NCI-H524 (cell line): ENCODE measurements at places on chromosomes 3 and 15.
A peak's percentile ranks its signal among the peaks of the same experiment; 100 is the strongest.

DNA sequence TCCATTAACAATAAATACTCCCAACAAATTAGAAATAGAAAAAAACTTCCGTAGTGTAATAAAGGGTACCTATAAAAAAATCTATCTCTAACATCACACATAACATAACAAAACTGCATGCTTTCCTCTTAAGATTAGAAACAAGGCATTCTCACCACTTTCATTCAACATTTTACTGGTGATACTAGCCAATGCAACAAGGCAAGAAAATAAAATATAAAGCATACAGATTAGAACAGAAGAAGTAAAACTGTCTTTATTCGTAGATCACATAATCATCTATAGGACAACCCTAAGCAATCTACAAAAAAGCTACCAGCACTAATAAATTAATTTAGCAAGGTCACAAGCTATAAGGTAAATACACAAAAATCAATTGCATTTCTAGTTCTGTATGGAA is 107.1 kb downstream of the PLD1 start:
- DNase-seq: no peak

DNA sequence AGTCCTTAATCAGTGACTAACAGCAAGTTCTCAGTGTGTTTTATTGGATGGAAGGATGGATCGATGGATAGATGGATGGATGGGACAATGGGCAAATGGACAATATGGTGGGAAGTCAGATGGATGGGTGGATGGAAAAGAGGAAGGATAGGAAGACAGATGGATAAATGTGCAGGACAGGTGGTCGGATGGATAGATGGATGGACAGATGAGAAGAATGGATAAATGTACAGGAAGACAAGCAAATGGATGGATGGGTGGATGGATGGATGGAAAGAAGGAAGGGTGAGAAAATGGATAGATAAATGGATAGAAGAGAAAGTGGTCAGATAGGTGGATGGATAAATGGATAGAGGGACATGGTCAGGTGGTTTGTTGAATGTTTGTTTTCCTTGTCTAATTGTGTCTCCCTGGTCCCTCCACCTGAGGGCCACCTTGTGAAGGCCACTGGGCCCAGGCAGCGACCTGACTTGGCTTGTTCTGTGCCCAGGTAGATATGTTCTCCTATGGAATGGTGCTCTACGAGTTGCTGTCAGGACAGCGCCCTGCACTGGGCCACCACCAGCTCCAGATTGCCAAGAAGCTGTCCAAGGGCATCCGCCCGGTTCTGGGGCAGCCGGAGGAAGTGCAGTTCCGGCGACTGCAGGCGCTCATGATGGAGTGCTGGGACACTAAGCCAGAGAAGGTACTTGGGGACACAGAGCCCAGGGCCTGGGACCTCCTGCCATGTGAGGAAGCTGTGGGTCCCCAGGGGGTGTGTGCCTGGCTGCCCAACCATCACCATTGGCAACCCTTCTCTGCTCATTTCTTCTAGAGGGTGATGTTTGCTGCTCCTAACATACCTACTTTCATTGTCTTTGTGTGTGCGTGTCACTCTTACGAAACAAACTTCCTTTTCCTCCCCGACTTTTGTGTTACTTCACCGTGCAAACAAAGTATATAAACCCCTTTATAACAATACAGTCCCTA is 137.5 kb downstream of the LRRK1 start:
- DNase-seq: no peak

- DNase-seq: no peak
Measured at GRCh38 chr3:142614059-142614626, 17.9 kb downstream of the PLS1 start.

DNA sequence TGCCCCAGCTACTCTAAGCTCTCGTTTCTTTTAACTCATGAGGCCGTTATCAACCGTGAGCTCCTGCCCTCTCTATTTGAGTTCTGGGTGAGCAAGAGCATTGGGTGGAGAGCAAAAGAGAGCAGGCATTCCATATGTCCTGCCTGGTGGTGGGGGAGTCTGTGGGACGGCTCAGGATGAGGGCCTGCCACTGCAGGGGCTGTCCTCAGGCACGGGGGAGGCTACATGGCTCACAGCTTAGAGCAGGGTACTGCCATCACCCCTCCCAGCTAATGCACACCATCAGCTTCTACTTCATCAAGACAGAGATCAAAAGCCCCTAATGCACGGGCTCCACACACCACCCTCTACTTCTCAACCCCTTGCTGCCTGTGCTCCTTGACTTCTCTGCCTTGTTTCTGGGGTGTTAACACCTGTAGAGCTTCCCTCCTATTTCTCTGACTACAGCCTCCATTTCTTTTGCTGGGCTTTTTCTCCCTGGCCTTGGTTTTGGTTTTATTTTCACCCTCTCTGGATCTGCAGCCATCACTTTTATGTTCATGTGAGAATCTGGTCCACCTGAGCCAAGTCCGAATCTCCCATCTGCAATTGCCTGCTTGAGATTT is 114.1 kb downstream of the ALDH1A2 start:
- no peak for DNase-seq

DNA sequence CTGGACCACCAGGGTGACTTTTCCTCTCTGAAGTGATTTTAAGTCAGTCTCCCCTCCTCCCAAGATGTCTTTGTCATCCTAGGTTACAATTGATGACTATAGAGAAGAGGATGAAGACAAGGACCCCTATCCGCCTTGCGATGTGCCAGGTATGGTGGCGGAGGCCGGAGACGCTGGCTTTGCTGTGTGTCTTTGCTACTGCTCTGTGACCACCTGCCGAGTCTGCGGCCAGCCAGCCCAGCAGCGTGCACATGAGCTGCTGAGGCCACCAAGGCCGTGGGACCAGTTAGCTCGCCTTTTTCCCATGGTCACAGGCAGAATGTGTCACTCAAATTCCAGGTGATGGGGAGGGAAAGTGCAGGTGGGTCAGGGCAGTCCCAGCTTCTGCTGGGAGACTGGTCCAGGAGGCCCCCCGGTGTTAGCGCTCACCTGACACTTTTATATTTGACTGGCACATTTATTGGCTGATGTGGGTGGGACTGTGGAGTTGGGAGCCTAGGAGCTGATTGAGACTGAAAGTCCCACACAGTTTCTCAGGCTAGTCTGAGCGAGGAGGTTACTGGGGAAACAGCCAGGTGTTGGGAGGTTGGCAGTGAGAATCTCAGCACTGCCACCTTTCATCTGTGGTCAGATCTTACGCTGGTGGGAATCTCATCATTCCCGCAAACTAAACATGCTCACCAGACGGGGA is 114.1 kb downstream of the CHDH start:
- no peak for DNase-seq

DNA sequence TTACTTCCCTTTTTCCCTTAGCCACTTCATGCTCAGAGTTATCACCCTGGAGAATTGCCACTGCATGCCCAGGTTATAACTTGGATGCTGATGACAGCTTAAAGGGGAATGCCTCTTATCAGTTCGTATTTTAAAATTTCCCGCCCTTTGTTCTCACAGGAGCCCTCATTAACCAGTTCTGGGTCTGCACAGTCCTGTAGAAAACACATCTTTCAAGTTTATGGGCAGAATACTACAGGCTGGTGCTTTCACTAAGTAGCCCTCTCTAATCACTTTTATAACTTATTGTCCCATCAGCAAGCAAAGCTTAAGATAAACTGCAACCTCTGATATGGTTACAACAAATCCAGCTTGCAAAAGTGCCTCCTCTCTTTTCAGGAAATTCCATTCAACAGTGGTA is 587.3 kb upstream of the UBE2E2 start:
- DNase-seq: no peak

DNA sequence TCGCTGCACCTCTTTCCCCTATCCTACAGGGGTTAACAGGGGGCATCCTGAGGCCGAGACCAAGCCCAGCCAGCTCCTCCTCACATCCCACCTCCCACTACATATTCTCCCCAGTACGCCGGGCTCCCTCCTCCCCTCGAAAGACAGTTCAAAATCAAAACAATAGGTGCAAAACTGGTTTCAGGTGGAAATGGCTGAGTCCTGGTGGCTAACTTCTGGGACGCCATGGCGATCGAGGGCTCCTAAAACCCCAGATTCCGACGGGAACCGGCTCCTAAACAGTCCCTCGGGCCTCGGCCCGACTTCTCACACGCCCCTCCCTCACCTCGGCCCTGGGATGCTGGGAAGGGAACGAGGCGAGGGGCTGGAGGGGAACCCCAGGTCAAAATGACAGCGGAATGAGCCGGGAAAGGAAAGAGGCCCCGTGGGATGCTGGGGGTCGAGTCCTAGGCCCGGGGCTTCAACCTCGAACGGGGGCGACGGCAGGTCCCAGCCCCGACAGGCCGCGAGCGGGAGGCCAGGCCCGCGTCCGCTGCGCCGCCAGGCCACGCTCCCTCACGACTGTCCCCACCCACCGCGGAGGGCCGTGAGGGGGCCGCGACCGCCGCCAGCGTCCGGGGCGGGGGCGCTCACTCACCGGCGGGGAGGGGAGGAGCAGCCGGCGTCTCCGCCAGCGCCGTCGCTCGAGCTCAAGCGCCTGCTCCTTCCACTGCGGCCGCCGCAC is 492 bp downstream of the TMCC1 start:
- peak; percentile 66 for DNase-seq

- no peak for DNase-seq
Measured at GRCh38 chr15:39193611-39194010, 387.3 kb upstream of the THBS1 start.

GRCh38 chr3:33355611-33356010 is 78.4 kb downstream of the FBXL2 start:
- DNase-seq: no peak

GRCh38 chr3:37991823-37992222 is 1.2 kb downstream of the VILL start:
- DNase-seq: no peak

GRCh38 chr3:56469141-56469540 is 874 bp upstream of the ERC2 start:
- no peak for DNase-seq

DNA sequence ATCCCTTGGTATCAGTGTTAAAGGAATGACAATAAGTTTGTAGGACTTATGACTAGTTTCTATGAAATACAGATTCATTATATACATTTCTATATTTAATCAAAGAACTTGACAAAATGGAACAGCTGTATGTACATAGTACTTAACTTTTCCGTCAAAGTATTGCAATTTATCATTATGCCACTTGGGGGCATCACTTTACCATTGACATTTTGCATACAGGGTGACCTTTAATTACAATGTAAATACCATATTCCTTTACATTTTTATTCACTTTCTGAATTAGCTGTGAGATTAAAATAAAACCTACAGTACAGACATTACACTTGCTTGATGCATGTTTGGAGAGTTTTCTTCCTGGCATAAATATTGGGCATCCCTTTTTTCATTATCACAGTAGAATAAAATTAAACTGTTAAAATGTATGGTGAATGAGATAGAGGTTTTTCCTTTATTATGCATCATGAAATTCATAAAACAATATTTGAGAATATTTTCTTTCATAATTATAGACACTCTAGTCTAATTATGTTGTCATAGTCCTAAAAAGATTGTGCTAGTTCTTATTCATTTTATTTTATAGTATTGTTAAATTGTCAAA is 6.9 kb downstream of the NEK11 start:
- peak; percentile 70 for DNase-seq

DNA sequence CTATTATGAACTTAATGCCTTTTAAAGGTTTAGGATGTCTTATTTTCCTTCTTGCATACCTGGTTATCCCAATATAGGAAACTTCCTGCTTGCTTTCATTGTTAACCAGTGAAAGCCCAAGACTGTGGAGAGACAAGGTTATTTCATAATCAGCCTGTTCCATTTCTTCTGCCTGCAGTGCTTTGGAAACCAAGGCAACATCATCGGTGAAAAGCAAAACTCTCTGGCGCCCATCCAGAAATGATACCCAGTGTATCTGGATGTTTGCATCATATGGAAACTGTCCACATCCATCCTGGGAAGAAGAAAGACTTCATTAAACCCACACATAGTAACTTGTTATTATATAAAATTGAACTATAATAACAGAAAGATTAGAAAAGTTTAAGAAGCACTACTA is 170.1 kb downstream of the VPS13C start:
- no peak for DNase-seq

DNA sequence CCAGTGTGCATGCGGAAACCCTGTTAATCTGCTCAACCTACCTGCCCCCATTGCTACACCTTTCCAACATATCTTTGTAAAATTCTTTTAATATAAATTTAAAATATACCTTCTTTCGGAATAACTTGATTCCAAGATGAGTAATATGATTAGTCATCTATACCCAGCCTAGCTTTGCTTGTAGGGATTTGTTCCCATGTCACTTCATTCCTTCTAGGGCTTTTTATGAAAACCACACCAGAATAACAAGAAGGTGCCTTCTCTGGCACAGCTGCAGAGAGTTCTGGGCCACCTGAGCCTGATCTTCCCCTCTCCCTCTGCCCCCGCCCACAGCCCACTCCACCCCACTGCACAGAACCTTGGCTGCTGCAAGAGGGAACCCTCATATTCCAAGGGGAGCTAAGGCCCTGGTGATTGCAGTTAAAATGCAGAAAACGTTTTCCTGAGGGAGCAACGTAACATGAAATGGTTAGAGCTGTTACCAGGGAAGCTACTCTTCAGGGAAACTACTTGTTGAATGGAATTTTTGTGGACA is 38.6 kb upstream of the HACD2 start:
- DNase-seq: no peak

GRCh38 chr15:68790910-68791309 is 29.8 kb downstream of the ANP32A start:
- no peak for DNase-seq

DNA sequence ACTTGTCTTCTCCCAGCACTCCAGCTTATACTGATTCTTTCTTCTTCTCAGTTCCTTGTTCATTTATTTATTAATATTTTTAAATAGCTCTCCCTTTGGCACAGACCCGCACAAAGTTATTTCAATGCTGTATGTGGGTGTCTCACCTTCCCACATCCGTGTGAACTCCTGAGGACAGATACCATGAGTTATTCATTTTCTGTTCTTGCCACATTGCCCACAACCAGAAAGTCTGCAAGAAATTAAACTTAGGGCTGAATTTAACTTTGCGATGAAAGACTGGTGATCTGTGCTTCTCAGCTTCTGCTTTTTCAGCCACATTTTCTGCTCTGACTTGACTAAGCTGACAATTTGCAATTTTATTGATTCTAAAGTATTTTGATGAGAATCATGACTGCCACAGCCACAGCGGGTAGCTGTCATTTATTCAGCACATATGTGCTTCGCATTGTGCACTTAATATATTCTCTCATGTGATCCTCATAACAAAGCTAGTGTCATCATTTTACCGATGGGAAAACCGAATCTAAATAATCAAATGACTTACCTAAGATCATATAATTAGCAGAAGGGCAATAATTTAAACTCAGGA is 569.8 kb downstream of the EDEM1 start:
- DNase-seq: no peak

GRCh38 chr3:119594066-119594465 is 3.6 kb upstream of the PLA1A start:
- no peak for DNase-seq
